ENCODE measurements at places on chromosomes 11 and 22.

GRCh38 chr22:37566329-37566837 lies 6.1 kb downstream of the CDC42EP1 start:
- DNase-seq: peak; percentile 33

DNA sequence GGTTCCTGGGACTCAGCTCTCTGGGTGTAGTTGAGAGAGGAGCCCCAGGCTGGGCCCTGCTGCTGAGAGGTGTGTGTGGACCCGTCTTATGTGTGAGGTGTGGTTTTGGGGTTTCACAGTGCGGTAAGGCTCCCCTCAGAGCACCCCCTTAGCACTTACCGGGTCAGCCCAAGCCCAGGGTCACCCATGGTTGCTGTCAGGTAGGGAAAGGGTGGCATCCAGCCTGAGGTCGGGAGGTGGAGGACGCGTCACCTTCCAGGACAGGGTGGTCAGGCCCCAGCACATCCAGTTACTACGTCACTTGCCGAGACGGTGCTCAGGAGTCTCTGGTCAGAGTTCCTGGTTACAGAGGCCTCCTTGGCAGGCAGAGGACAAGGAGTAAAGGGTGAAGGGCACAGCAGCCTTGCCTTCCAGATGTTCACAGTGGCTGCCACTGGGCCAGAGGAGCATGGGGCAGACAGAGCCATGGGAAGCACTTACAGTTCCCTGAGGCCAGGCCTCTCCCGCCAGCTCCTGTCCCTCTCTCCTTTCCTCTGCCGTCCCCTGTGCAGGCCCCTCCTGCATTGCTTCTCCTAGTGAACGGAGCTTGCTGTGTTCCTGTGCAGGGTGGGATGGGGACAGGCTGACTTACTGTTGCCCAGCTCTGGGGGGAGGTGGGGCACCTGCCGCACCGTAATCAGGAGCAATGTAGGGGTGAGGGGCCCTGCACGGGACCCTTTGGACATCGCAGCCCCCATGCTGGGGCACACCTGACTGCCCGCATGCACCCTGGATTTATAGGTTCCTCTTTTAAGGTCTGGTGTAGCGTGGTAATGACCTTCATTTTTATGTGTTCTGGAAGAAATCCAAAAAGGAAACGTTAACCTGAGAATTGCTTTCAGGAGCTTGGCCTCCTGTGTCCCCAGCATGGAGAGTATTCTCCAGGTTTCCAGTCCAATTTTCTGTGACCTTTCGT lies 285.9 kb downstream of the TBC1D22A start:
- no peak for DNase-seq

- no peak for DNase-seq
Measured at GRCh38 chr22:32815943-32816342, 14.4 kb downstream of the TIMP3 start.

DNA sequence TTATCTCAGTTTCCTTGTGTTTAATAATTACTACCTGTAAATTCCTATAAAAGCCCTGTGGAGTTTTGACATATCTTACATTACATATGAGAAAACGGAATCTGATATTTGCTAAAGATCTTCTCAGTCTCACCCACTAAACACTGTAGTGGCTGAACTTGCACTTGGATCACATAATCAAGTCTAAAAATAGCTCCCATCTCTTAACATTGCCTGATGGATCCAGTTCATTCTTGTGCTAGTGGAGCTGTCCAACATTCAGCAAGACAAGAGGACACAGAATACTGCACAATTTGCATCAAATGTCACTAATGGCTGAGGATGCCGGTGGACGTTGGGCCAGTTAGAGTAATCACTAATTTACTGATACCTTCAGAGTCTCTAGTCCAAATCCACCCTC lies 569.9 kb upstream of the ANO5 start:
- no peak for DNase-seq

- no peak for DNase-seq
Measured at GRCh38 chr22:43919106-43919973, 4.3 kb upstream of the PNPLA3 start.

DNA sequence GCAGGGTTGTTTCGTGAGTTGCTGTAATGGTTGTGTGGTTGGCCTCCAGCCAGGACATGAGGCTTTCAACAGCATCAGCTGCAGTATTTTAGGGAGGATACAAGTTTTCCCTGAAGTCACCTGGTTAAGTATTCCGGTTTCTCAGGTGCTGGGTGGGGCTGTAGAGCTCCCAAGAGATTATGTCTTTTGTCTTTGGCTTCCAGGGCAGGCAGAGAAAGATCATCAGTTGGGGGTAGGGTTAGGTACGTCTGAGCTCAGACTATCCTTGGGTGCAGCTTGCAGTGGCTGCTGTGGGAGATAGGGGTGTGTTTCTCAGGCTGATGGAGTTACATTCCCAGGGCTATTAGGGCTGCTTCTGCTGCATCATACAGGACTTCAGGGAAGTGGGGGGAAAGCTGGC lies 47.5 kb upstream of the MRGPRX1 start:
- DNase-seq: no peak

DNA sequence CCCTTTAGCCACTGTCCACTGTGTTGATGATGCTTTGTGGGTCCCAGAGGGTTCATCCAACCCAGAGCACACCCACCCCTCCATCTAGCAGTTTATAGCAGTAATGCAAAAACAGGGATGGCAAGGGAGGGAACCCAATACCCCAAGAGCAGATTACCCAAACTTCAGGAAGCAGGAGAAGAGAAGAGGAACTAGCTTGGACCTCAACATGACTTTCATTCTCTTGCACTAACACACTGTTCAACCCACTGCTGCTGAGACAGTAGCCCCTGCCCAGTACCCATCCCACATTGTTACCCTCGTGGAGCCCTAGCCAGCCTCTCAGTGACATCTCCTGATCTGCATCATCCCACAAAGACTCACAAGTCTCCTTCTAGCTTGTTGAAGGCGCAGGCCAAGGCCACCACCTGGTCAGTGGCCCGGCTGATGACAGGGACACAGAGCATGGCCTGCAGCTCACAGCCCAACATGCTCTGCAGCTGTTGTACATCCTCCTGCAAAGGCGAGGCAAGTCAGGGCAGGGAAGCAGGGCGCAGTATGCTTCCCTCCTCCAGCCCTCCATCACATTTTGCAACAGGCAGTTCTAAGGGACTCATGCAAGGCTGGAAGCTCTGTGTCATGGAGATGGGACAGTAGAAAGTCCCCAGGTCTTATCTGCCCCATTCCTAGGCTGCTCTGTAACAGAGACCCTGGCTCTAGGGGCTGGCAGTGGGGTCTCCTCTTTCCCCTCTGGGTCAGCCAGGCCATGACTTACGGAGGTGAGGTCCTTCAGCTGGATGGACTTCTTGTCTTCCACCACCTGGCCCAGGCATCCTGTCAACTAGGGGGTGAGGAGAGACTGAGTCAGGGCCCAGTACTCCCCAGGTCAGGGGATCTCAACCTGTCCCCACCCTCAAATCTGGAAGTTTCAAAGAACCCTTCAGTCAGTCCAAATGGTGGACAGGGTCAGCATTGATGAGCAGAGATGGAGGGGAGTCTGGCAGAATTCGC lies 85.5 kb downstream of the PDE2A start:
- DNase-seq: no peak

DNA sequence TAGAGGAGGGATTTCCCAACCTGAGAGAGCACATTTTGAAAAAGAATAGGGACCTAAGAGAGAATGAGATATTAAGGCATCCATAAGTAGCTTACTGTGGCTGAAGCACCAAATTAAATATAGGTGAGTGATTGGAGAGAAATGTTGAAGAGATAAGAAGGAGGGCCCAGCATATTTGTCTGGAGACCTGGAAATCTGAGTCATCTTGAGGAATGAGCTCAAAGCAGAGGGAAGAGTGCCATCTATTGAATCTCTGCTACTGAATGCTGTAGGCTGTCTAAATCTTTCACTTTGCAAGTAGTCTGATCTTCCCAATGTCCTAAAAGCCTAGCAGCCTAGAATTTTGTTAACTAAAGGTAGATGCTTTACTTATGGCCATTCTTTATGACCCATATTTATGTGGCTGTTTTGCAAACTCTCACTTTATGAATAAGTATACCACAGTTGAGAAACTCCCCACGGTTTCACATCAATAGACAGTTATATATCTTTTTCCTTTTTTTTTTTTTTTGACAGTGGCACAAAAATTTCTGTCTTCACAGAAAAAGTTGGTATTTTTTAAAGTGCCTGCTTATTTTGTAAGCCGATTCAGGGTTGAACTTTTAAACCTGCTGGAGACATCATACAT lies 2093.5 kb downstream of the LRRC4C start:
- DNase-seq: no peak

DNA sequence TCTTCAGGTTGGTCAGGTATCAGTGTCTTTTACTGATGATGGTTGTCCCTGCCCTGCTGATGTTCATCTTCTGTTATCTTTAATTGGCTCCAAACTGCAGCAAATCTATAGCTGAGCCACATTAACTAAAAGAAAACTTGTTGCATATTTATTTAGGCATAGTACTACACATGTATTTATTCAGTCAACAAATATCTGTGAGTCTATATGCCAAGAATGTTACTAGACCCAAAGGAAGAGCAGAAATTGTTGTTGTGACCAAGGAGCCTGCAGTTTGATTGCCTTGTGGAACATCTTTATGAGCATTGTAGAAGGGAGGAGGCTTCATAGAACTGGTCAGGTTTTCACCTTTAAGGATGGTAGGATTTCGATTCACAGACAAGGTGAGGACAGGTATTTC lies 10.1 kb downstream of the BMAL1 start:
- no peak for DNase-seq

All from germinal center (tissue), 1 donor.